CD4-positive, alpha-beta T cell (primary cell): ENCODE measurements at places on chromosomes 3 and 15.

DNA sequence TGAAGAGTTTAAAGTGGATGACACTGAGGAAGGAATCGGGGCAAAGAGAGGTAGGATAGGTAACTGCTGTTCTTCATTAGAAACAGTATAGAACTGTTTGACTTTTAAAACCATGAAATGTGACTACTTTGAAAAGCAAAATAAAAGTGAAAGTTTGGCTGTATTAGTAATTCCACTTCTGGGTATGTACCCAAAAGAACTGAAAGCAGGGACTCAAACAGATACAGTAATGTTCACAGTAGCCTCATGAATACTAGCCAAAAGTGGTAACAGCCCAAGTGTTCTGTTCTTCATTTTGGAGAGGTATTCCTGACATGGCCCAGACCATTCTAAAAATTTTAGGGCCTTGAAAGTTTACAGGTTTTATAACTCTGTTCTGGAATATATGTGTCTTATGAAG is 1055.4 kb downstream of the TBL1XR1 start:
- DNase-seq = no peak

DNA sequence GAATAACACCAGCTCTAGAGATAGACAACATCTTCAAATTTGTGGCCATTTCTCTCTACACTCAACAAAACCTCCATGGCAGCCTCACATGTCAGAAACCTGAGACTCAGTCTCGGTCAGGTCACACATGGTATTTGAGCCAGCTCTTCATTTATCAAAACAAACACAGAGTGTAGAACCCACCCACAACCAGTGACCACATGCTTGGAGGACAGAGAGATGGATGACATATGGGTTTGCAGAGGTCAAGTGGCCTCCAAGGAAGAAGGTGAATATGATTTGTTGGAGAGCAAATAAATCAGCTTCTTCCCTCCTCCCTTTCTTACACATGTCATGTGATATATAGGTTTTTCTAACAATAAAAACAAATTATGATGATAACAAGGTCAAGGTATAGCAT is 278.1 kb upstream of the LRTM1 start:
- DNase-seq = no peak

DNA sequence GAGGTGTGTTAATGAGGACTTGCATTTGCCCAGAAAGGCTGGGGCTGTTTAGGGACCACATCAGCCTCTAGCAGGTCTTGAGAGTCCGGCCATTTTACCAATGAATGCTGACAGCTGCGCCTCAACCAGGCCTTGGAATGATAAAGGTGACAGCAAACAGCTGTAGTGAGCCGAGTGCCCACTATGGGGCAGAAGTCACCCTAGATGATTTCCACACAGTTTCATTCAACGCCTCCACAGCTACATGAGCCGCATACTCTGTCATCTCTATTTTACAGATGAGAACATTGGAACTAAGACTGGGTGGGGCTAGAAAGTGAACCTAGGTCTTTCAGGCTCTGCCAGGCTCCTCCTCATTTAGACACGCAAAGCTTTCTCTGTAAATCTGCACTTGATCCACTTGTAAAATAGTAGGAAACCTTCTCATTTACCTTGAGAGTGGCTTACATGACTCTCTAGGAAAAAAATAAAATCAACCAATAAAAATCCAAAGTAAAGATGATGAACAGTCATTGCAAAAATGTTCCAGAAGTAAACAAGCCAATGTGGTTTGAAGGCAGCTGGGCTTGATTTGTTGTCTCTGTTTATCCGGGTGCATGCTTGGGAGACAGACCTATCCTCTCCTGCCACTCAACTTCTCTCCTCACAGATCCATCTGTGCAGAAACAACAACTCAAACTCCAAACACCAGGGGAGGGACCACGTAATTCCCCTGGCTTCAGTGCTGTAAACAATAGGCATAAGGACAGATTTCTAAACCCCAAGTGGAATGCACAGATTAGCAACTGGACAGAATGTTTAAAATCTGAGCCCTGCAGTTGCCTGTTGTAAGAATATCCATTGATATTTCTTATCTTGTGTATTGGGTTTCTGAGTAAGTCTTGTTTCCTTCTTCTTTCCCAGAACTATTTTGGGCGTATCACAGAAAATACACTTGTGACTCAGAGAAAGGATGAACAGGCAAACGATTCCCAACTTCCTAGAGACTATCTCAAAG is 31.5 kb upstream of the LDHAL6B start:
- DNase-seq = no peak

GRCh38 chr3:140198242-140198641 is 263.3 kb downstream of the CLSTN2 start:
- DNase-seq = no peak

- no peak for DNase-seq
These were observed 239.2 kb upstream of the UMPS start for GRCh38 chr3:124491098-124491497.

DNA sequence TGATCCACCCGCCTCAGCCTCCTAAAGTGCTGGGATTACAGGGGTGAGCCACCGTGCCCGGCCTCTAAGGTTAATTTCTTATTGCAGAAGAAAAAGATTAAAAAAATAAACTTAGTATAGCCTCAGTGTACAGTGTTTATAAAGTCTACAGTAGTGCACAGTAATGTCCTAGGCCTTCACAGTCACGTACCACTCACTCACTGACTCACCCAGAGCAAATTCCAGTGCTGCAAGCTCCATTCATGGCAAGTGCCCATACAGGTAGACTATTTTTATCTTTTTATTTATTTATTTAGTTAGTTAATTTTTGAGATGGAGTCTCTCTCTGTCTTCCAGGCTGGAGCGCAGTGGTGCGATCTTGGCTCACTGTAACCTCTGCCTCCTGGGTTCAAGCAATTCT is 3.2 kb upstream of the FLNB start:
- DNase-seq = no peak

DNA sequence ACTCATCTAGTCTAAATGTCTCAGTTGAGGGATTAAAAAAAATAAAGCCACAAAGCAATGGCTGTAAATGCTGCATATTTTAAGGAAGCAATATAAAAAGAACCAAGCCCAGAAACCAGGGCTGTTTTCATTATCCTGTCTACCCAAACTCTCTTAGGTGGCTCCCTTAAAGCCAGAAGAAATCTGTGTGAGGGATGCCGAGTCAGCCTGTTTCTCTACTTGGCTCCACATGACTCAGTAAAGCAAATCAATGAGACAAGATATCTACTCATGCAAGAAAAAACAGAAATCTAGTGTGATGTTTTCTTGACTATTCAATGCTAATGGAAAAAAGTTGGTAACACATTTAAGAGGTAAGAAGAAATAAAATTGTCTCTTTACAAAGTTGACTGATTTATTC is 296.2 kb downstream of the ZBTB20 start:
- DNase-seq = no peak

DNA sequence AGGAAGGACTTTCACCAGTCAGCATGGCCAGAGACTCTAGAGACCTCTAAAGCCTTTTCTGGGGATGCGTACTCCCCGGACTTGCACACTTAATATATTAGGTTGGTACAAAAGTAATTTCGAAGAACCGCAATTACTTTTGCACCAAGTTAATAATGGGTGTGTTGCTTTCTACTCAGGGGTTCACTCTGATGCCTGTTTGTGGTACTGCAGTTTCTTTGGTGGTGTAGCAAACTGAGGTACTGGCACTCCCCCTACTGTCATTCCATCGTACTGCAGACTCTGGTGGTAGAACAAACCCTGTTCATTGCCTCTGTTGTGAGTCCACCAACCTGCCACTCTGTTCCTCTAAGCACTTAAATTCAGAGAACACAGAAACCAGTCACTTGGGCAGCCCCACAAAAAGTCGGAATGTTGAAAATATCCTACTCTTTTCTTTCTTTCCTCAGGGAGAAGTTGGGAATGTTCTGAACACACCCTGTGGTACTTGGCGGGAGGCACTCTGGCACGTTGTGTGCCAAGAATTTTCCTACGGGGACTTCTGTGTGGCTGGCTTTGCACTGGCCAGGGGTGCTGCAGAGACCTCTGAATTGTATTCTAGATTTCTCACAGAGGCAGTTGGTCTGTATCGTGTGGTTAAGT is 46.3 kb downstream of the GABRG3 start:
- DNase-seq = no peak

GRCh38 chr3:142962520-142963233 is 797 bp downstream of the PAQR9 start:
- DNase-seq = no peak

- no peak for DNase-seq
These were observed 52.8 kb upstream of the NSMCE3 start for GRCh38 chr15:29322415-29322814.

GRCh38 chr3:19012846-19013245 is 135.5 kb upstream of the KCNH8 start:
- DNase-seq = no peak

GRCh38 chr3:161409858-161410257 is 38.5 kb upstream of the SPTSSB start:
- no peak for DNase-seq

DNA sequence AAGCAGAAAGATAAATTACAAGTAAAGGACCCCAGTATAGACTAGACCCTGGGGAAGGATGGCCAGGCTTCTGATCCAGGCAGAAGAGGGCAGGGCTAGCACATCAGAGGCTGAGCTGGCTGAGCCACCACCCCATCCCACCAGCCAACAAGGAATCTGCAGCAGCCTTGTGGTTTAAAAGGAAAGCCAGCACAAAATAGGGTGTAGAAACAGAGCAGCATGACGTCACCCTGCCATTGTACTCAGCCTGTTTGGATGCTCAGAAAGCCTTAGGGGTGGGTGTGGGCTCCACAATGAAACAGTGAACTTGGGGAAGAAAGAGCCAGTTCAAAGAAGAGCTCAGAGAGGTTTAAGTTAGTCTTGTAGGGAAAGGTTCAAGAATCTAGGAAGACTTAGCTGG is 28.2 kb downstream of the DUOX1 start:
- no peak for DNase-seq

DNA sequence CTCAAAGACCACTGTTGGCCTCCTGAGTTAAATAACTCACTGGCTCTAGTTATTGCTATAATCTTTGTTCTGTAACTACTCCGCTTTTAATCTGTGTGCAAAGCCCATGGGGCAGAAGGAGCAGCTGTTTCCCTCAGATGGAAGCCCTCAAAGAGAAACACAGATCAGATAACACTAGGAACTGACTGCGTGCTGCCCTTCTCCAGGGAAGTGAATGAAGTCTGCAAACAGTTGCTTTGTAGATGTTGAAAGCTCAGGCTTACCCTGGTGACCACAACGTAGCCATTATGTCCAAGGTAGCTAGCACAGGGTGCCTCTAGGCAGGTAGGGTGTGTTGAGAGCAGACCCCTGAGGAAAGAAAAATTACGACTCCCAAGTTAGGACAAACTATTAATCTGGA is 152.3 kb upstream of the STAC start:
- DNase-seq = no peak

GRCh38 chr3:89472101-89472500 is 364.7 kb downstream of the EPHA3 start:
- DNase-seq = no peak

DNA sequence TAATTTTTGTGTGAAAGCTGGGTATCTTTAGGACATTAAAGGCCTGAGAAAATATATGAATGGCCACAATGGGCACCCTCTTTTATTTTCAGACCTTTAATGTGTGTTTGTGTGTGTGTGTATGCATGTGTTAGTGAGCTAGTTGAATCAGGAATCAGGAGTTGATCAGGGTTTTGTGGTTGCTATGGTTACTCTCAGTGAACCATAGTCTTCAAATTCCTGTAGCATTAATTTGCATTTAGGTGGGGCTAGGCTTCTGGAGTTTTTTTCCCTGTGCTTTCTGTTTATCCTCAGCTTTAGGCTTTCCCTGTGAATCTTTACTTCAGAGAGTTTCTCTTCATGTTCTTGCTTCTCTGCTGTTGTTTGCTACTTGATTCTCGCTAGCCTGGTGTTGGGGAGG is 122.0 kb upstream of the ONECUT1 start:
- no peak for DNase-seq

GRCh38 chr3:55692957-55693558 is 206.0 kb upstream of the WNT5A start:
- no peak for DNase-seq

- DNase-seq = no peak
These were observed 434.7 kb upstream of the AGTR1 start for GRCh38 chr3:148262980-148263379.
